ENCODE measurements at places on chromosomes 12 and 14.

- DNase-seq, result no peak
Observed at GRCh38 chr14:51129130-51129529, 34.2 kb upstream of the TRIM9 start.

GRCh38 chr14:88245321-88245720, 77.7 kb downstream of the KCNK10 start:
- no peak for DNase-seq

GRCh38 chr14:86321151-86321550, 791.2 kb downstream of the FLRT2 start:
- DNase-seq, result no peak

DNA sequence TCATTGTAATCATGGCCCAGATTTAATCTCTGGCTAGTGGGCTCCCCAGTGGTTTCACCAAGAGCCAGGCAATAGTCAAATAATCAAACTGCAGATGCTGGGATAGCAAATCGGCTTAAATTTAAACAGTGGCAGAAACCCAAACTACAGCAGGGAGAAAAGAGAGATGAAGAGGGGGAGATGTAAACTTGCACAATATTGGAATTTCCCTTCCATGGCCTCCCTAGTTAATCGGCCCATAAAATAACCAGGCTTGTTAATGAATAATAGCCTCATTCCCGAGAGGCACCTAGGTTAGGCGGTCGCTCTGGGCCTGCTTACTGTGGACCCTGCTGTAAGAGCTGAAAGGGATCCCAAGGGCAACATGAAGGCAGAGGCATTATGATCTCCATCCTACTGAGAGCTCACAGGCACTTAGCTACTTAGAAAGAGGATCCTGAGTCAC, 116.2 kb downstream of the NUAK1 start:
- no peak for DNase-seq

- no peak for DNase-seq
Observed at GRCh38 chr12:15214851-15215601, 6.2 kb downstream of the RERG start.

DNA sequence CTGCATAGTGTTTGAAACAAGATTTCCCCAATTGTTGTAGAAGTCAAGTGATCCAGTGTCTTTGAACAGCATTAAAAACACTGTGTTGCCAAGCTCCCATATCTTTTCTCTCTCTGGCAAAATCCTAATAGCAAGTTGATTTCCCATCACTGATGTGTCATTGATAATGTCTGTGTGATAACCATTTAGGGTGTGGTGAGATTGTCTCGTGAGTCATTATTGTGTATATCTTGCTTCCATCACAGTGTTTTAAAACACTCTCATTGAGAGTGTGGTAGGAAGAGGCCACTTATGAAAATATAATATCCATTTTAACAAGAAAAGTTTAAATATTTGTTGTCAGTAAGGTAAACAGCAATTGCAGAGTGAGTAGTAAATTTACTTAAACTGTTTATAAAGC, 74.7 kb downstream of the PRORP start:
- DNase-seq, result no peak

DNA sequence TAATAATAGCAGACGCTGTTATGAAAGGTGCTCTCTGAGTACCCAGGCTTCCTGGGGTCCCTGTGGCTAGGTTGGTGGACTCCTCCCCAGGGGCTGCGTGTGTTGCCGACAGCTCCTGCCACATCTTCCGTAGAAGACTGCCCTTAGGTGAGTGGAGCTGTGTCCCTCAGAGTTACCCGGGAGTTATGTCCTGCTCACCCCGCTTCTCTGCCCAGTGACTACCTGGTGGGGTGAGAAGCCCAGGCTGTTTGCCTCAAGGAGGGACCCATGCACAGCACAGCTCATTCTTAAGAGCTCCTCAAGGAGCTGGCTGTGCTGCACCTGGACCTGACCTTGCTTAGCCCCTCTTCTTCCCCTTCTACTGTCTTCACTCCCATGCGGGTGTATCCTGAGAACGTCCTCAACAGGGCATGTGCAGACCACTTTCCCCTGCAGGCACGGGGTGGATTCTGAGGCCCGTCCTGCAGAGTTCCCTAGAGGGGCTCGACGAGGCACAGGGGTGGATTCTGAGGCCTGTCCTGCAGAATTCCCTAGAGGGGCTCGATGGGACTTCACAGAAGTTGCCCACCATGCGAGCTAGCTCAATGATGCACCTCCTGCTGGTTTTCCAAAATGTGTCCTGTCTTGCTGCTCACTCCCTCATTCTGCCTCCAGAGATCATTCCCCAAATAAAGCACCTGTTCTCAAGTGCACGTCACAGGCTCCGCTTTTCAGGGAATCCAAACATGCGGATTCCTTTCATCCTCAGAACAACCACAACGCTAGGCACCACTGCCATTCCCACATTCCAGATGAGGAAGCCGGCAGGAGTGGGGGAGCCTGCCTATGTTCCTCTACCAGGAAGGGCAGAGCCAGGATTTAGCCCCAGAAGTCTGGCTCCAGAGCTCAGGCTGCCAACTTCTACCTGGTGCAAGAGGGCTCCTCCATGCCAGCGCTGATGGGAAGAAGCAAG, 231.9 kb downstream of the GLT1D1 start:
- no peak for DNase-seq

DNA sequence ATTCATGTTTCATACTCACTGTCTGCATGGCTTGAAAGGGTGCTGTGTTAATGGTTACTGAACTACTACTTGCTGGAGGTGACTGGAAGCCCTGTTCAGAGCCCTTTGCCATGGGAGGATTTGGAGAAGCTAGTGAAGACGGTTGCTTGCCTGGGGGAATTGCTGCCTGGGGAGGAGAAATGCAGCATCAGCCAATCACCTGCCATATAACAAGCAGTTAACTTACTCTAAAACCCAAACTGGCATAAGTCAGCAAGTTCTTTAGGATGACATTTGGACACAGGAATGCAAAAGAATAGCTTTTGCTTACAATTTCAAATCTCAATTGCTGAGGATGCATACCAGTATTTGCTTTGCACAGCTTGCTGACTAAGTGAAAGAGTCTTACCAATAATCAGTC, 23.4 kb upstream of the IPO8 start:
- DNase-seq, result no peak

DNA sequence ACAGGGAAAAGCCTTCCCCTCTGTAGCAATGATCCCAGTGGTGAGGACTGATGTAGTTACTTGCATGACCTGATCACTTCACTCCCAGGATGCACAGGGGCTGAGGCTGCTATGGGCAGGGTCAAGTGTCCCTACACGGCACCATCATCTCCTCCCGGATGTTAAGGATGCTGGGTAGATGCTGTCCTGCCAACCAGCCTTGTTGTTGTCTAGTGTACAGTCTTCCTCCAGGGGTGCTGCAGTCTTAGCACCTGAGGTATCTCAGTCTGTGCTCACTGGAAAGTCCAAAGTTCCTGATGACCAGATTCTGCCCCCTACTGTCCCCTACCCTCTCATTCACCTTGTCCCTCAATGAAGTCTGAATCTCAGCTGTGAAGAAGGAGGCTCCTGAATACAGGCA, 20.1 kb downstream of the CPM start:
- no peak for DNase-seq

- DNase-seq, result no peak
Observed at GRCh38 chr12:19498099-19498498, 58.8 kb downstream of the AEBP2 start.

- DNase-seq, result no peak
Observed at GRCh38 chr12:27367078-27367477, 34.4 kb downstream of the BMAL2 start.

GRCh38 chr14:50040401-50040775, 76.0 kb downstream of the VCPKMT start:
- no peak for DNase-seq

DNA sequence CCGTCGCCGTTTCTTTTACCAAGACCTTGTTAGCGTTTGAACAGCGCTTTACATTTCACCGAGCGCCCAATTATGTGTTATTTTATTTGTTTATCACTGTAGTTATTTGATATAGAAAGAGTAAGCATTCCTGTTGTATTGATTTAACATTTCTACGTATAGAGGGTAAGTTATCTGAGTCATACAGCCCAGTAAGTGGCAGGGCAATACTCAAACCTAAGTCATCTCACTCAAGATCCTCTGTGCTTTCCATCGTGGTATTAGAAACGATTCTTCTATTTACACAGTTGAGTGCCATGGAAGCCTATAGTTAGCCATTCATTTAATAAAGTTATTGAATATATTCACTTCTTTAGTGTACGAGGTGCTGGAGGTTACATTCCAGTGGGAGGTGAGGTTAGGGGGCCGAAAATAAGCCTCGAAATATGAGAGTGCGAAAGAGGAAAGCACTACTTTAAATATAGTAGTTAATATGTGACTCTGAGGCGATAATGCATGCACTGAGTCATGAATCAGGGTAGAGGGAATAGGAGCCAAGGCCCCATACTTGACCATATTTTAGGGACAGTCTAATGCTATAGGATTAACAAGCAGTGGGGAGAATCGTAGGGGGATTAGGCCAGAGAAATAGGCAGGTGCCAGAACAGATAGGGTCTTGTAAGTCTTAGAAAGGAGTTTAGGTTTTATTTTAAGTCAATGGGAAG, 629 bp downstream of the RAD51AP1 start:
- DNase-seq, result no peak

All from activated CD4-positive, CD25-positive, alpha-beta regulatory T cell treated with anti-CD3 and anti-CD28 coated beads, Interleukin-2, amount 50 U/mL, for 16 hours (primary cell).